ENCODE measurements at places on chromosomes 5 and 9.

- no peak for DNase-seq
Observed at GRCh38 chr9:76087976-76088375, 197.5 kb downstream of the PCSK5 start.

- no peak for DNase-seq
Observed at GRCh38 chr5:59090323-59090722, 507.4 kb downstream of the RAB3C start.

DNA sequence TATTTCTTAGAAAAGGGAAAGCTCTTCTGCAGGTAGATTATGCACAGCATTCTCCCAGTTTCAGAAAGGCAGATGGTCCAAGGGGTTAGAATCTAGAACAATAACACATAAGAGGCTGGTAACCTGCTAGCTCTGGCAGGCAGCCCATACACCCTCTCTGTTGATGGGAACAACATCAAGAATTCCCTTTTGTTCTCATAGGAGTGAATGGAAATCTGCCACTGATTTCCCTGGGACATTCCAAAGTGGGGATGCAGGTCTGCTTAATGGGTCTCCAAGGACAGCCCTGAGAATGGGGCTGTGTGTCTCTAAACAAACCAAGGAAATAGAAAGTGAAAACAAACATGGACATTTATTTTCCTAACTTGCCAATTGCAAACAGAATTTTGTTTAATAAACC is 456.8 kb downstream of the EBF1 start:
- DNase-seq = no peak

GRCh38 chr5:16803831-16804230 is 132.3 kb downstream of the MYO10 start:
- DNase-seq = no peak

- DNase-seq = no peak
Observed at GRCh38 chr5:135309391-135310327, 89.4 kb downstream of the MACROH2A1 start.

DNA sequence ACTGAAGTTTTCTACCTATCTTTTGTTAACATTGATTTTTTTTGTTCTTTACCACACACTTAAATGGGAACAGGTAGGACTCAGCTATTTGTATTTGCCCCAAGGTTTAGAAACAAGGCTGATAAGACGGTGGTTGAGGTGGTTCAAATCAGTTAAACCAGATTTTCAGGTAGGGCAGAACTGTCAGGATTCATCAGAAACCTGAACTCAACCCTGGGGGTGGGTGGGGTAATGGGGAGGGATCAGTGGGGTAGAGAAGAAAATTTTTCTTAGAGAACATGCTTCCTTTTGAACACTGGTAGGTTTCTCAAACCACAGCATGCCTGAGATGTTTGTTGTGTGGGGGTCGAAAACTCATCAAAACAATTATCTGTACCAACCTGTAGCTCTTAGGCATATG is 113.0 kb downstream of the BASP1 start:
- DNase-seq = no peak

- peak; percentile 1 for DNase-seq
Observed at GRCh38 chr5:13866792-13867191, 77.7 kb downstream of the DNAH5 start.

- no peak for DNase-seq
Observed at GRCh38 chr9:73239570-73240265, 88.1 kb downstream of the ANXA1 start.

DNA sequence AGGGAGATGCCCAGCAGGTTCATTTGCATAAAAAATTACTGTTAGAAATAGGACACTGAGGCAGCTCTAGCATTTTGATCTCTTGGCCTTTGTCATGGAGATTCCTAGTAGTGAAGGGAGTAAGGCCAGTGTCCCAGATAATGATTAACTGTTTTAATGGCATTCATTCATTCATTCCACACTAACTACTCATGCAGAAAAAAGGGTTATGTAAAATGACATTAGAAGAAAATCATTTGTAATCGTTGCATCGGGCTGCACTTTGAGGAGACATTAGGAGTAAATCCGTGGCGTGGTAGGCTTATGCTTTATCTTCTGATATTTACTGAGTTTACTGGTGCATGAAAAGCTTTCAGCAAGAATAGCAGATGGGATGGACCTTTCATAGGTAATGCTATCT is 82.6 kb upstream of the GRHPR start:
- DNase-seq = no peak

DNA sequence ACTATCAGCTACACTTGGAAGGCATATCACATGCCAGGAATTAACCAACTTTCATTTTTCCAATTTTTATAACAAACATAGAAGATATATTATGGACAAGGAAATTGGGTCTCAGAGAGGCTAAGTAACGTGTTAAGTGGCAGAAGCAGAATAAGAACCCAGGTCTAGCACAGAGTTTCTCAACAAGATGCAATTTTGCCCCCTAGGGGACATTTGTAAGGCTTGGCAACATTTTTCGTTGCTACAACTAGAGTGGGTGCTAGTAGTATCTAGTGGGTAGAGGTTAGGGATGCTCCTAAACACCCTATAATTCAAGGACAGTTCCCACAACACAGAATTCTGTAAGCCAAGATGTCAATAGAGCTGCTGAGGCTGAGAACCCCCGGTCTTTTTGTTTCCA is 180.6 kb downstream of the SNCAIP start:
- no peak for DNase-seq

DNA sequence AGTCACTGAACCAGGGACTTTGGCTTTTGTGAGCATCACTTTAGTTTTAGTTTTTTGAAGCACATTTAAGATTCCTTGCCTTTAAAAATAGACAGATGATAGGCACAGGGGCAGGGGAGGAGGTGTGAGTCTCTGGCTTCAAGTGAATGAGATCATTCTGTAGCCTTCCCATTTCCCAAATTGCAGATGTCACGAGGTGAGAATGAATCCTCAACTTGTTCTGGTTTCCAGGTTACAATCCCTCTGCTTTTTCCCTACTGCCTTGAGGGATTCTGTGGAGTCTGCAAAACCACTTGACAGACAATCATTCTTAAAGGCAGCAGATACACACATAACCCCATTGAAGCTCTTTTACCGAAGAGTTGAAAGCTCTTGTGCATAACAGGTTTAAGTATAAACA is 332.4 kb downstream of the DMAC1 start:
- no peak for DNase-seq

DNA sequence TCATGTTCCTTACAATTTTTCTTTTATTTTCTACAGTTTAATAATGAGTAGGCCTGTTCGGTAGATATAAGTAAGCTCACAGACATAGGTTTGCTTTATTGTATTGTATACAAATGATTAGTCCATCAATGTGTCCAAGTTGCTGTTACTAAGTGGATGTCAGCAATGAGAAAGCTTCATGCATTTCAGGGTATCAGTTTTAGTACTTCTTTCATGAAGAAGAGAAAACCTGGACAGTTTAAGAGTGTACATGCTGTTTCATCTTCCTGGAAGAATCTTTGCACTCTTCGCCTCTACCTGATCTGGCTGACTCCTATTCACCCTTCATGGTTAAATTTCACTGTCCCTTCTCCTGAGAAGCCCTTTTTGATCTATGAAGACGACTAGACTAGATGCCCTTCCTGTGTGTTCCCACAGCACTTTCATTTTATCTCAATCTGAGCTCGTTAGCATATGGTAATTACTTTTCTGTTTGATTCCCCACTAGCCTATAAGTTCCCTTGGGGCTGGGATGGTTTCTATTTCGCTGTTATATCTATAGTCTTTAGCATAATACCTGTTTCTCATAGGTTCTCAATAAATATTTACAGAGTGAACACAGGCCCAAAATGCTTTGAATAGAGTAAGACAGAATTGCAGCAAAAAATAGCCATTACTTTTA is 70.7 kb downstream of the CETN3 start:
- DNase-seq = no peak

DNA sequence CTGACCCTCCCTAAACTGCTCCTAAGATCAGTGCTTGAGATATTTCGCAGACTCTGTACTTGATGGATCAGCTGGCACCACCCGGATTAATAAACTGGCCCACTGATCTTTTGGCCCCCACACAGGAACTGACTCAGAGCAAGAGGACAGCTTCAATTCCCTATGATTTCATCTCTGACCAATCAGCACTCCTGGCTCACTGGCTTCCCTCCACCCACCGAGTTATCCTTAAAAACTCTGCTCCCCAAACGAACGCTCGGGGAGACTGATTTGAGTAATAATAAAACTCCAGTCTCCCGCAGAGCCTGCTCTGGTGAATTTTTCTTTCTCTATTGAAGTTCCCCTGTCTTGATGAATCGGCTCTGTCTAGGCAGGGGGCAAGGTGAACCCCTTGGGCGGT is 36.5 kb upstream of the CD180 start:
- DNase-seq = no peak

DNA sequence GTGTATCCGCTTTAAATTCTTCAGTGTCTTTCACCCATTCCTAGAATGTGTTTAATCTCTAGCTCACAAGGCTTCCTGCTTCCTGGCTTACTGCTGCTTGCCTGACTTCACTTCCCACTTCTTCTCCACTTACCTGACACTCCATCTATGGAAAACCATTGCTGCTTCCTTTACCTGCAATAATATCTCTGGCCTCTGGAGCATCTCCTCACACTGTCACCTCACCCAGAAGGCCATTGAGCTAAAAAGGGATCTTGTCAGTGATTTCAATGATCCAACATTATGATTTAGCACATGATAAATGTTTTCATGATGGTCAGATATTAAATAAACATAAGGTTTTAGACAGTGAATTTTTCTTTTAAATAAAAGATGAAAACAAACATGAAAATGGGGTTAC is 281.1 kb downstream of the MRPS30 start:
- no peak for DNase-seq

GRCh38 chr5:116766470-116766947 is 191.9 kb upstream of the SEMA6A start:
- no peak for DNase-seq

GRCh38 chr5:137254119-137255090 is 244.7 kb downstream of the SPOCK1 start:
- no peak for DNase-seq

DNA sequence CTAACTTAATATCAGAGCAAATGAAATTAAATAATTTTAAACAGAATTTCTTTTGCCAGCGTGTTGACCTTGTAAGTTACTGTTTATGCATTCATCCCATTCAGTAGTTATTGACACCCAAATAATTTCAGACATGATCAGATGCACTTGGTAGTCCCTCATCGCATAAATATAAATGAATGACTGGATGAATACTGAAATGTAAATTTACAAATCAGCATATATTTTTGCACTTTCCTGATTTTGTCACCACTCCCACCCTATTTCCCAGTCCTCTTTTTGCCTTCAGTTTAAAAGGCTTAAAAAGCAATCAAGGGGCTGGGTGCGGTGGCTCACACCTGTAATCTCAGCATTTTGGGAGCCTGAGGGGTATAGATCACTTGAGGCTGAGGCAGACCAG is 17.1 kb upstream of the LIFR start:
- DNase-seq = no peak

DNA sequence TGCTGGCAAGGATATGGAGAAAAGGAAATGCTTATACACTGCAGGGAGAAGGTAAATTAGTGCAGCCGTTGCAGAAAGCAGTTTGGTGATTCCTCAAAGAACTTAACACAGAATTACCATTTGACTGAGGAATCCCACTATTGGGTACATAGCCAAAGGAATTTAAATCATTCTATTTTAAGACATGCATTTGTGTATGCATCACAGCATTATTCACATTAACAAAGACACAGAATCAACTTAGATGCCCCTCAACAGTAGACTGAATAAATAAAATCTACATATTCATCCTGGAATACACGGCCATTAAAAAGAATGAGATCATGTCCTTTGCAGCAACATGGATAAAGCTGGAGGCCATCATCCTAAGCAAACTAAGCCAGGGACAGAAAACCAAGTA is 510.1 kb upstream of the CDH9 start:
- no peak for DNase-seq

- DNase-seq = no peak
Observed at GRCh38 chr9:20815923-20816703, 132.1 kb downstream of the FOCAD start.

GRCh38 chr5:18720002-18720401 is 1085.7 kb downstream of the TAF11L14 start:
- no peak for DNase-seq

DNA sequence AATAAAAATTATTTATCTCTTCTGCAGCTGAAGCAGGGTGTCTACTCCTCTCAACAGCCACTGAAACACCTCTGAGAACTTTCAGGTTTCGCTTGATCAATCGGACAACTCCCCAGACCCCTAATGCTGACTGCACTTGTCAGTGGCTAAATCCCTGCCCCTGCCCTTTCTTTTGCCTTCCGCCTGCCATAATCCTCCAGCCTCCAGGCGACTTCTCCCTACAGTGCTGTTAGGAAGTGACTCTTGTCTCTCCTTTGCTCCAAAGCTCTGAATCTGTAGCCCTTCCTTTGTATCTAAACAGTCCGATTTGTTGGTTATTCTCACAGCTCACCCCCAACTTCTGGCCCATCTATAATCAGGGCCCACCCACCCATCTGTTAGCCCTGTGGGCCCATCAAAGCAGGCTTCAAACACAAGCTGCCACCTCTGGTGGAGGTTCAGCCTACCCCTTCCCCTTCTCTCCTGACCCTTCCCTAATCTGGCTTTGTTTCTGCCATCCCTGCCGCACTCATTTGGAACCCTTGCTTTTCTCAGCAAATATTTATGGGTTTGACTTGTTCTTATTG is 53.7 kb upstream of the IFNK start:
- no peak for DNase-seq

GRCh38 chr5:132464156-132464939 is 26.2 kb downstream of the IRF1 start:
- DNase-seq = no peak

GRCh38 chr5:98911280-98912040 is 17.3 kb downstream of the CHD1 start:
- DNase-seq = no peak

- DNase-seq = no peak
Observed at GRCh38 chr5:56840597-56840996, 25.2 kb downstream of the MAP3K1 start.

GRCh38 chr5:142869886-142870285 is 99.7 kb downstream of the ARHGAP26 start:
- no peak for DNase-seq

DNA sequence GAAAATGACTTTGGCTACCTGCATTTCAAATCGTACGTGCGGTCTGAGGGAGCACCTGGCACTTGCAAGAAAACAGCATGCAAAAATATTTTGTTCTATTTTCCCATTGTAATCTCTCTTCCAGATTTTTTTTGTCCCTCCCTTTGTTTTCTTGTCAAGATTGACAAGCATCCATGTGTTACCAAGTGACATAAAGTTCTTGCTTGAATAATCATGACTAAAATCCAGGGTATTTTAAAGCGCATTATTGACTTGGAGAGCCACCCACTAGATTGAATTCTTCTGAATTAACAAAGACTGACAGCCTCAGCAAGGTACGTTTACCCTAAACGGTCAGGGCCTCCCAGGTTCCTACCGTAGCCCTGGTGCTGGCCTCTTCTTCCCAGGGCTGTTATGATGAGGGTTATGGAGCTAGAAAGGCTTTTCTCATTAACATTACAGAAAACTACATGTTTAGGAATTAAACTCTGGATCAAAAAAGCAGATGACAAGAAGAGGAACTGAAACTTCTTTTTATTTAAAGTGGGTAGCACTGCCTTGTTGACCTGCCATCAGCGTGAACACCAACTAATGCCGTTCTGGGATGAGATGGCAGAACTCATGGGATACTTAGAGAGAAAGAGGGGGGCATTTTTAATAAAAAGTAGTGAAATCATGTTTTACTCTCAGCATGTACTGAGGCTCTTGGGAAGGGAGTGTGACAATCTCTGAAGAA is 297.0 kb downstream of the EFNA5 start:
- DNase-seq = no peak

Data from activated T-cell treated with anti-CD3 and anti-CD28 coated beads for 48 hours (primary cell).